Activated T-cell treated with anti-CD3 and anti-CD28 coated beads, Interleukin-2, amount 50 U/mL, for 48 hours (primary cell): ENCODE measurements at places on chromosomes 11 and 22.

- no peak for DNase-seq
Observed at GRCh38 chr22:45548991-45549761, 46.5 kb downstream of the FBLN1 start.

- DNase-seq, result no peak
Observed at GRCh38 chr11:46422588-46422987, 31.0 kb upstream of the CHRM4 start.

- DNase-seq, result peak; percentile 20
Observed at GRCh38 chr11:130915603-130916237, 559 bp downstream of the SNX19 start.

DNA sequence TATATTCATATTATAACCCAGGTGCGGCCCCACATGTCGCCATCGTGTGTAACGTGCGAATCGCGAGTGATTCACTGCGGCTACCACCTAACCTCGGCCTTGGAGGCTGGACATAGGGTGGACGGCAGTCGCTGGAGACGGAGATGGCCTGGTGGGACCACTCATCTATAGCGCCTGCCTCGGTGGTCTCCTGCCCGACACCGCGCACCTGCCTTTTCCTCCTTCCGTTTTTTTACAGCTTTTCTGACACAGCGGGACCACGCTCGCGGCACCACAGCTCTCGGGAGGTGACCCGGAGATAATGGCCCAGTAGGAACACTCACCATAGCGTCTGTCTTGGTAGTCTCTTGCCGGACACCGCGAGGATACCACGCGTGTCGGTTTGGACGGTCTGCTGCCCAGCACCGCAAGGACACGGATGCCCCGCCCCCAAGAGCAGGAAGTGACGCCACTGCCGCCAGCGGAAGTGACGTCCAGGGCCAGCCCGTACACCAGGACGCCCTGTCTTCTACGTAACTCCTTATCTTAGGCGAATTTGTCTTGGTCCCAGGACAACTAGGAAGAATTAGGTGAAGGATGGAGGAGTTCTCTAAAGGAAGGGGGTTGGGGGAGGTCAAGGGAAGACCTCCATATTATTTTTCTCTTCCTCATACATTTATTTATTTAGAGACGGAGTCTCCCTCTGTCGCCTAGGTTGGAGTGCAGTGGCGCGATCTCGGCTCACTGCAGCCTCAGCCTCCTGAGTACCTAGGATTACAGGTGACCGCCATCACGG is 6.4 kb downstream of the SNU13 start:
- DNase-seq, result peak; percentile 85

DNA sequence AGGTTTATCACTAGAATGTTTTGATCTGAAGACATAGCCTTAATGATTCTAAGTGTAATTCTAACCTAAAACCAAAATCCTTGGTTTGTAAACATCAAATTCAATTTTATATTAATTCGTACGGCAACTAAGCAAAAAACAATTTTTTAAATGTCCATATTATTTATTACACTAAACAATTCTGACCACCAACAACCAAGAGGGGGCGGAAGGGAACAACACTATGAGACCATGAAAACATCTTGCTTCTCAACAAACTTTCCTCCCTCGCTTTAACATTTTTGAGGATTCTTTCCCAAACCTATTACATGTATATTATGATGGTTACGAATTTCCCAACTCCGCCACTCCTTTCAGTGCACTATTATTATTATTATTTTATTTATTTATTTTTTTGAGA is 6.5 kb upstream of the UCP2 start:
- no peak for DNase-seq

DNA sequence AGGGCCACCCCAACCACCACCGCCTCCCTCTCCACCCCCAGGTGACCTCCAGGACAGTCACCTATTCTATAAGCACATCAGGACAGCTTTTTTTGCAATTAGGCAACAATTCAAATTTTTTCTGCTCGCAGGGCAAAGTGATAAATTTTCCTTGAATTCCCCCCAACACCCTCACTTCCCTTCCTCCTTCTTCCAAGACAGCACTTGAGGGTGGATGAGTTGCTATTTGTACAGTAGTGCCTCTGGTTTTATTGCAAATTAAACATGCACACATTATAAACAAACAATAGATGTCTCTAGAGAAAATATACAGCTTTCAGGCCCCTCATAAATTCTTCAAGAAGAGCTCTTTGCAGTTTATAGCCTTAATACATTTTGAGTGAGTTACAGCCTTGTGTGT is 80.9 kb upstream of the USP47 start:
- DNase-seq, result no peak
